ENCODE measurements at places on chromosomes 16 and 17.

- DNase-seq, result no peak
These were observed 7.7 kb downstream of the AKTIP start for GRCh38 chr16:53495325-53495724.

DNA sequence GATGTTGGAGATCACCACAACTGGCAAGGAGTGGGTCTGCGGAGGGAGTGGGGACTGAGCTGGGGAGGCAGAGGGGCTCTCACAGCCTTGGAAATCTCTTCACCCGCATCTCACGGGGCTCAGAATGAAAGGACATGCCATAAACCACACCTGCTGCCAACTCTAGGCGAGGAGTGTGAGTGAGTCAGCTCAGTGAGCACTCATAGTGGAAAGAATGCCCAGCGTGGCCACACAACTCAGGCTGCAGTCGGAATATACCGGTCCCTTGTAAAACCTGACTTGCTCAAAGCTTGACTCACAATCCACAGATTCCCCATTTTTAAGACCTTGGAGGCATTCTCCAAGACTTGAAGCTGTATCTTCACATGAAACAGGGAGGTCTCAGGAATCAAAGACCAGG is 36.7 kb downstream of the STAT5A start:
- no peak for DNase-seq

DNA sequence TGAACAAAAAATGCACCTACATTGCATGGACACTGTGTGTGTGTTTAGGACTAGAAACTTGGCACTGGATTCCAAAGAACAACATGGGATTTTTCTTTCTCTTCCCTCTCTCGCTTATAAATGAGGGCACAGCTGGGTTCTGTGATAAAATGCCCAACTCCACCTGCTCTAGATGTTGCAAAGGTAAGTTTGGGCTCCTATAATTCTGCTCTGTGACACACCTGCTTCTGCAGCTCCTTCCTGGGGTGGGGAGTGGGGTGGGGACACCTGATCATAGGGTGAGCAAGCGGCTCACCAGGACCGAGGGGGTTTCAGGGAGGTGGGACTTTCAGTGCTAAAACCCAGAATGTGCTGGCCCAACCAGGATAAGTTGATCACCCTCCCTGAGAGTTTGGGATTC is 104.3 kb downstream of the AXIN2 start:
- no peak for DNase-seq

DNA sequence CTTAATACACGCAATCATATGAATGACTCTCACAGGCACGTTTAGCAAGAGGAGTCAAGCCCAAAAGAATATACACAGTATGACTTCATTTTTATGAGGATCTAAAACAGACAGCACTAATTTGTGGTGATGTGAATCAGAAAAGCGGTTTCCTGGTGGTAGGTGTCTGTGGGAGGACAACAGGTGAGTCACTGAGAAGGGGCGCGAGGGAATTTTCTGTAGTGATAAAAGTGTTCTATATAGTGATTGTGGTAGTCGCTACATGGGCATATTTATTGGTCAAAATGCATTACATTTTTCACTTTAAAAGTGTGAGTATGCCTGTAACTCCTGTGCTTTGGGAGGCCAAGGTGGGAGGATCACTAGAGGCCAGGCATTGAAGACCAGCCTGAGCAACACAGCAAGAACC is 7.6 kb upstream of the TNRC6A start:
- no peak for DNase-seq

- DNase-seq, result no peak
These were observed 75.6 kb downstream of the ABR start for GRCh38 chr17:1104222-1104621.

DNA sequence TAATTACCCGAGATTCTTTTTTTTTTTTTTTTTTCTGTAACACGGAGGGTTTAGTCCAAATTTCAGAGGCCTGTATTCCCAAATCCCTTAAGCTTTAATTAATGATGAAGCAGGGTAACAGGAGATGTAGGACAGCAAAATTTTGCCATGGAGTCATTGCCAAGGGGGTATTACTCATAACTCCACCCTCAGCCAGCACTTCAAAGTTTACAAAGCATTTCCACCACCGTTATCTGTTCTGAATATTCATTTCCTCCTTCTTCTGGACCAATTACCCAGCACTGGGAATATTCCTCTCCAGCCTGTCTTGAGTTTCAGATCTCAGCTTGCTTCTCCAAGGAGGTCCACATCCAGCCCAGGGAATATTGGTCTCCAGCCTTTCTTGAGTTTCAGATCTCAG is 747.5 kb upstream of the EEF2KMT start:
- DNase-seq, result no peak

- no peak for DNase-seq
These were observed 74.7 kb downstream of the BMERB1 start for GRCh38 chr16:15509051-15509592.

DNA sequence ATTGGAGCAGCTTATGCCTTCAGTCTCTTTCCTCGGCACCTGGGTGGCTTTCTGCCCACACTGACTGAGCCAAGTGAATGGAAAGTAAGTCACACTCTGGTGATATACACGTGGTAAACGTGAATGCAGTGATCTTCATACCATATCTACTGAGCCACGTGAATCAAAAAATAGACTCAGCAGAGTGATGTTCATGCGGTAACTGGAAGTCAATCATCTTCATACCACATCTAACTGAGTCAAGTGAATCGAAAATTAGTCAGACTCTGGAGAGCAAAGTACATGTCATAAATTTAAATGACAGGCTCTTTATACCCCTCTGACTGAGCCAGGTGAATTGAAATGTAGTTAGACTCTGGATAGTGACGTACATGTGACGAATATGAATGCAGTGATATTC is 47.1 kb upstream of the ARL4D start:
- DNase-seq, result no peak

DNA sequence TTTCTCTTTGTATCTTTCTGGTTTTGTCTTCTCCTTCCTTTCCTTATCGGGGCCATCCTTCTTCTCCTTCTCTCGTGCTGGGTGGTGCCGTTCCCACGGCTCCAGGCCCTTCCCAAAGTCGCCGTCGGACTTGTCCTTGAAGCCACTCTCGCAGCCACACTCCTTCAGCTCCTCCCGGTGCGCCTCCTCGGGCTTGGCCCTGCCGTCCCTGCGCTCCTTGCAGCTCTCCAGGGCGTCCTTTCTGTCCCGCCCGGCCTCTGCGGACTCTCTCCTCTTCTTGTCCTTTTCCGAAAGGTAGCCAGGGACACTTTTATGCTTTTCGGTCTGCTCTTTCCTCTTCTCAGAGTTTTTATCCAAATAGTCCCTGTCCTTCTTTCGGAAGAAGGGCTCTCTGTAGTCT is 65.9 kb downstream of the ZNF778 start:
- no peak for DNase-seq

GRCh38 chr16:53041320-53042051 is 11.2 kb downstream of the CHD9NB start:
- no peak for DNase-seq

DNA sequence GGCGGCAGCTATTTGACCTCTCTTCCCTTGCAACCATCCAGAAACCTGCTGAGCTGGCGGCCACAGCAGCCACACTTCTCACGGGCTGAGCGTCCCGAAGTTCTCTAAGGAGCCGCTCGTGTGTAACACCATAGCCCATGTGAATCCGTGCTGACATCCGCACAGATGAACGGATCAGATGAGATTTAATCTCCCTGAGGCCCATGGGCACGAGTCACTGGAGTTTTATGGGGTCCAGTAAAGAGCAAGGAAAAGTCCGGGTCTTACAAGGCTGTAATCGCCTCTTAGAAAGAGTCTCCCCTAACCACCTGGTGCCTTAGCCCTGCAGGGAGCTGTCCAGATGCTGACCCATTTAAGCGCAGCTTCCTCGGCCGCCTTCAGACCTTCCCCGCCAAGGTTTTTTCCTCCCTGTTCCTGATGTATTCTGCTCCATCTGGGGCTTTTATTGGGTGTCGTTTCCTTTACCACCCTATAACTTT is 5.5 kb upstream of the CACNG5 start:
- no peak for DNase-seq

DNA sequence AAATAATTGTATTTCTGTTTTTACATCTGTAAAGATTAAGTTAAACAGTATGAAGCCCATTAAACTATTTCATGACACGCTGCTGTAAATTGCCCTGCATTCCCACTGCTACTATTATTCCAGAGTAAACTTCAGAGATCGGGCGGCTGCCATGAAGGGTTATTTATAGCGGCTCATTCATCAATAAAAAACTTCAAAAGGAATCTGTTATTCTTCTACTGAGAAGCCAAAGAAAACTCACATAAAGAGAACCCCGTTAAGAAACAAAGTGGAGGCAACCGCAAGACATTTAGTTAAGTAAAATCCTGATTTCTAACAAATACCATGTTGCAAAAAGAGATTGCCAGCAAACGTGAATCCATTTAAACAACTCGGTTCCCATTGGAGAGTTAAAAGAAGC is 16.4 kb downstream of the FOXL1 start:
- no peak for DNase-seq

DNA sequence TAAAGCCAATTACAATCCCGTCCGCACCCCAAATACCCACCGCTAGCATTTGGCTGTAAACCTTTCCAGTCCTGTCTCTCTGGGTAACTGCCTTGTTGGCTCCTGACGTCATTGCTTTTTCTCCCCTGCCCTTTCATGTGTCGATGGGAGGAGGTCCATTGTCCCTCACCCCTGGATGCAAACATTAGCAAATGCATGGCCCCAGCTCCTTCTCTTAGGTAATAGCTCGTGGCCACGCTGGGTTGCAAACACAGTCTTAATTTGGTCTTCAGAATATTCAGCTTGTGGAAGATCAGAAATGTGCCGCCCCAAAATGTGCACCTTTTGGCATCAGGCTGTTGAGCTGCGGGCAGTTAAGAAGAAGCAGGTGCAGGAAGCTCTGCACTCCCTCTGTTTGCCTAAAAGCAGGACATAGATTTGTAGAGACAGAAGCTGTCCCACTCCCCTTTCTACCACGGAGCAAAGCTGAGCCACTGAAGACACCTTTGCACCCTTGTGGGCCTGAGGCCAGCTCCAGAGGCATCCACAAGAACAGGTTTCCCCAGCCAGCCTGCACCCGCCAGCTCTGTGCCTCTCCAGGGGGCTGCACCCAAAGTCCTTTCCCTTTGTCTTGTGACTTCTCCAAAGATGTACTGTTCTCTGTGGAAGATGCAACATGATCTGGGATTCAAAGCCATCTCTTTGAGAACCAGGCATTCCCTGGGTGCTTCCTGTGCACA is 127.3 kb downstream of the MGAT5B start:
- peak; percentile 82 for DNase-seq

DNA sequence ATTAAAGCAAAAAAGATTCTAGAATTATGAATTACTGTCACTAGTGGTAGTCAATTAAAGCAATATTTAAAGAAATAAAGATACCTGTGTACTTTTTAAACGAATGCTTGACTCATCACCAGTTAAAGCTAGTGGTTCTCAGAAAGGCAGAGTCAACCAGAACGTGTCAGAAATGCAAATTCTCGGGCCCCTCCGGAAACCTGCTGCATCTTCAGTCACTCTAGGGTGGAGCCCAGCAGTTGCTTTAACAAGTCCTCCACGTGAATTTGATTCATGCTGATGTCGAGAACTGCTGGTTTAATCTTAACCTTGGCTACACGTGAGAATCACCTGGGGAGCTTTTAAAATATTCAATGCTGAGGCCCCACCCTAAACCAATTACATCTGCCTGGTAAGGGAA is 169.8 kb upstream of the SDK2 start:
- no peak for DNase-seq

- DNase-seq, result no peak
These were observed 133.4 kb downstream of the OR1D5 start for GRCh38 chr17:2929881-2930533.

DNA sequence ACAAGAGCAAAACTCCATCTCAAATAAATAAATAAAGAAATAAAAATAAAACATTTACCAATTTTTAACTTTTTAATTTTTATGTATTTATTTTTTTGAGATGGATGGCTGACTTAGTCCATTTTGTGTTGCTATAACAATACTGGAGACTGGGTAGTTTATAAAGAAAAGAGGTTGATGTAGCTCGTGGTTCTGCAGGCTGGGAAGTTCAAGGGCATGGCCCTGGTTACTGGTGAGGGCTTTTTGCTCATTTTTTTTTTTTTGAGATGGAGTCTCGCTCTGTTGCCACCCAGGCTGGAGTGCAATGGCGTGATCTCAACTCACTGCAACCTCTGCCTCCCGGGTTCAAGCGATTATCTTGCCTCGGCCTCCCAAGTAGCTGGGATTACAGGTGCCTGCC is 14.2 kb upstream of the FOXK2 start:
- no peak for DNase-seq

DNA sequence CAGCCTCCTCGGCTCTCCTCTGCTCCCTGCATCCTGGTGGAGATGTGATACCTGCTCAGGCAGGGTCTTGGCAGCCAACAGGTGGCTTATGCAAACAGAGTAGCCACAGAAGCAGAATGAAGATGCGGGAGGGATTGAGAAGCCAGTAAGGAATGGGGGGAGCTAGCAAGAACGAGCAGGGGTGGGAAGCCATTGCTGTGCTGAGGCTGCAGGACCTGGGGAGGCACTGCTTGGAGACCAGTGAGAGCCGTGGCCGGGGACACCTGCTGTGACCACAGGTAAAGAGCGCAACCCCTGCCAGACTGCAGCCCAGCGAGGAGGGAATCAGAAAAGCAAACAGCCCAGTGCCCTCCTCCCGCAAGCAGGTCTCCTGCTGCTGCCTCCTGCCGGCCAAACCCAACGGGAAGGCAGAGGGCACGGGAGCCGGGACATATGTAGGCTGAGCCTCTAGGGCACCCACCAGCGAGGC is 14.7 kb downstream of the AIPL1 start:
- no peak for DNase-seq

- DNase-seq, result no peak
These were observed 39.5 kb upstream of the SDK2 start for GRCh38 chr17:73683771-73684170.

DNA sequence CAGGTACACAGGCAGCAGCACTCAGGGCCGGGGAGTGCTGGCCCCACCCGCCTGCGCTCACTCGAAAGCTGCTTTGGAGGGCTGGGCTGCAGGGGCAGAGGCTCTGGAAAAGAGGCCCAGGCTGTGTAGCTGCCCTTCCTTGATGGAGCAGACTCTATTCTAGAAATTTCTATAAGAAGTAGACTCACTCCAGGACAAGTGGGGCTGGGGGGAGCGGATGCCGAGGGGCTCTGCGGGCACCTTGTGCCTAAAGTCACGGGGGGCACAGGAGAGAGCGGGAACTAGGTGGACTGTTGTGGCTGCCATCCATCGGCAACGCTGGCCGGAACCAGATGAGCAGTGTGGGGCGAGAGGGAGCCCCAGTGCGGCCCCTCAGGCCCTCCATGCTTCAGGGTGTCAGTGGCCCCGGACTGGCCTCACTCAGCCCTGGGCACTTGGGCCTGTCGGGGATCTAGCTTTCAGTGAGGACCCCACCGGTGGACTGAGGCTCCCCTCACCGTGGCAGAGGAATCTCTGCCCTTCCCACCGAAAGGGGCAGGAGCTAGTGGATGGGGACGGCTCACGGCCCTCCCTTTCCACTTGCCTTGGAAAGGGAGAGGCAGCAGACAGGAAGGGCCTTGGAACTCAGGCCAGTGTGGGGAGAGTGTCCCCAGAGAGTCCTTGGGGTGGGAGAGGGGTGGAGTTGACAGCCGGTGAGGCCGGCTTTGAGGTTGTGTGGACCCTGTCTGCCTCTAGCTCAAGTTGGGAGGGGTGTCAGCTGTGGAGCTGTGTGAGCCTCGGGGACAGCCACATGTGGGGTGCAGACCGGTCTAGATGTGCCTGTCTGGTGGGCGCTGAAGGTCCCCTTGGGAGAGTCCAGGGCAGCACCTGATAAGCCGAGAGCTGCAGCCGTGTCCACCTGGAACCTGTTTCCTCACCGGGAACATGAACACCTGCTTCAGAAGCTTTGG is 16.6 kb downstream of the ENDOV start:
- no peak for DNase-seq

- DNase-seq, result no peak
These were observed 2.9 kb downstream of the CMTM1 start for GRCh38 chr16:66569131-66569530.

- DNase-seq, result no peak
These were observed 105.0 kb downstream of the TANGO6 start for GRCh38 chr16:68948230-68948910.
